Right lung (tissue), 10 donors: ENCODE measurements at places on chromosomes 2 and 18. TPM values are rescaled to one million over a fixed set of nuclear protein-coding genes. Genes with fewer than 3 reads are reported as not detected.

DNA sequence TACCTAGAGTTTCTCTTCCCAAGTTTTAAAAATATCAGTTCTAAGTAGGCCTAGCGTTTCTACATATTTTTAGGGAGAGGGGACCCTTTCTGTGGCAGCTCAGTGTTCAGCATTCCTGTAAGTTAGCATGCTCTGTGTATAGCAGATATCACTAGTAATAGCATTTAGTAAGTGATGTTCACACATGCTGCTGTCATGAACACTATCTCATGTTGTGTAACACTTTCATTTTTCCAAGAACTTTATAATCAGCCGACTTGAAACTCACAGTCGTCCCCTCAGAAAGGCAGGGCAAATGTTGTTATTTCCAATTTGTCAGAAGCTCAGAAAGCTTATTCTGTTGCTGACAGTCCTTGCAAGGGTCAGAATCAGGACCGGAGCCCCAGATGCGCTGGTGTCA, 267.7 kb downstream of the ALPK2 start:
- no peak for DNase-seq

DNA sequence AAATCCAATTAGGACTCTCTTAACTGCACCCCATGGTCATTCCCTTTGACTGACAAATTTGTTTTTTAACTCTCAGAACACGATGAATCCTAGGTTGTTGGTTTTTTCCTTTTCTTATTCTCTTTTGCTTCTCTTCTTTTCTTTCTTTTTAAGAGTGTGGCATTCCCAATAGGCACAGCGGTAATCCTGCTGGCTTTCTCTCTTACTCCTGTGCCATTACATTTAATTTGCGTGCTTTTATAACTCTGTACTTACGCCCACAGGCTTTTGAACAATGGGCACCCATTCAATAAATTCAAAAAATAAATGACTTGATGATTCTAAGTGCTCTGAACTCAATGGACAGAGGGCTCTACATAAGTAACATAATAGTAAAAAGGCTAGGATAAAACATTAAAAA, 189.0 kb upstream of the SMAD7 start:
- DNase-seq = no peak

DNA sequence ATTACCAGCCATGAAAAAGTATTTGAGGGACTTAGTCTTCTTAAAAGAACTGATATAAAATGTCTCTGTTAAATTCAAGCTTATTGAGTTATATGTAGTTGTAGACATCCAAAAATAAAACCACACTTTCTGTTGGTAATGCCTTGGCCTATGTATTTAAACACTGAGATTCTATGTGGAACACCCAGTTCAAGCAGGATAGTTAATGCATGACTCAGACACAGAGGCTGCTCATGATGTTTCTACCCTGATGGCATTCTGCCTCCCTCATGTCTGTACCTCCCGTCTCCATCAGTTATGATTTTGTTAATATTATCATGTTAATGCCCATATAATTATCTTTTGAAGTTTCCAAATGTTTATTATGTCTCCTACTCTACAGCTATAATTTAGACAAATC, 164.5 kb downstream of the XIRP2 start:
- DNase-seq = no peak

The ANO7 gene
- polyA plus RNA-seq = 1.7 TPM

The SERPINB5 gene
- not detected for polyA plus RNA-seq
